Activated CD4-positive, alpha-beta T cell treated with anti-CD3 and anti-CD28 coated beads for 4 hours (primary cell): ENCODE measurements at places on chromosomes 3 and 15.

DNA sequence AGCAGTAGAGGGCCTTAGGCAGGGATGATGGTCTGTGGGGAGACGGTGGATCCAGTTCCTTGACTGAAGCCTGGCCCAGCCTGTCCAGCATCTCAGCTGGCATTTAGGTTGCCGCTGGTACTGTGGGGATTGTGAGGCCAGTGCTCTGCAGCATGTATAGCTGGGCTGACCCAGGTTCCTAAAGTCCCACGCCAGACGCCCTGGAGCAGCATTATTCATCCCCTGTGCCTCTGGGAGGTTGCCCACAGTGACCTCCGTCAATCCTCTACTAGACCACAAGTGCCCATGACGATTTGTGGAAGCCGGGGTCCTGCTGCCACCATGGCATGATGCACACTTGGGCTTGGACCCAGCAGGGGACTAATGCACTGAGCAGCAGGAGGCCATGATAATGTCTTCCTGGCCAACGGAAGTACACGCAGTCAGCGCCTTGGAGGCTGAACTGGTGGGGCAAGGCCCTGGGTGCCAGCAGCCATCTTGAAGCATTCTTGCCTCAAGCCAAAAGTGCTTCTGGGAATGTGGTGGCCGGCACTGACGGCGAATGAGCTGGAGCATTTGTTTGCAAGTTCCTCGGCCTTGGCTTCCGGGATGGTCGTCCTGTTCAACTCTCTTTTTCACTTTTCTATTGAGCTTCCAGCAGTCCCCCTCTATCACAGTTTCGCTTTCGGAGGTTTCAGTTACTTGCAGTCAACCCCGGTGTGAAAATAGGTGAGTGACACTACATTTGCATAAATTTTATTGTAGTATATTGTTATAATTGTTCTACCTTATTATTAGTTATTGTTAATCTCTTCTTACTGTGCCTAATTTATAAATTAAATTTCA is 949.4 kb downstream of the ROBO1 start:
- DNase-seq, result no peak

DNA sequence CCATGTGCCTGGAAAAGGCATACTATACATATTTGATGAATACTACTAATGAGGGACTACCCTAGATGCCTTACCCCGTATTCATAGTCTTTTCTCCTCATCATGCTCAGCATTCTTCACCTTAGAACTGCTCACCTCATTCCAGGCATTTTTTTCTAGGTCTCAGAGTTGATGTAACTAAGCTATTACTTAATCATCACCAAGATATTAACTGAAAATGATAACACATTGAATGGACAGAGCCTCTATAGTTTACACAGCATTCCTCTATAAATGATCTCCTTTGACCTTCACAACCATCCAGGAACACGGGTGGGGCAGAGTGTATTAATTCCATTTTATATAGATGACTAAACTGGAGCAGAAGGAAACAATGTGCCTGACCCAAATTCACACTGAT is 174.1 kb upstream of the DPH6 start:
- DNase-seq, result no peak

GRCh38 chr15:63895194-63895593 is 61.4 kb upstream of the HERC1 start:
- DNase-seq, result no peak

DNA sequence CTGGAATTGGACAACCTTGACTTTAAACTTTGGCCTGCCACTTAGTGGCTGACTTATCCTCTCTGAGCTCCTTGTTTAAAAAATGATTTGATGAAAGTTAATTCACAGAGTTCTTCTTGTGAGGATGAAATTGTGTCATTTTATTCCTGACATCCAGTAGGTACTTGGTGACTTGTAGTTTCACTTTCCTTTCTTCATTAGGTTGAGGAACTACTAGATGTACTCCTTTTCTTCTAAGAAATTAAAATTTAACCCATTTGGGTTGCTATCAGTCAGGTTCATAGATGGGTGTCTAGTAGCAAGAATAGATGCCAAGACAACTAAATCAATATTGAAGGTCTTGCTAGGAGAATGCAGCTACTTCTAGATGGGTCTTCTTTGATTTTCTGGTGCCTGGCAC is 5.2 kb downstream of the NR1D2 start:
- DNase-seq, result no peak

GRCh38 chr3:127114337-127115070 is 78.4 kb upstream of the PRR23E start:
- DNase-seq, result no peak

DNA sequence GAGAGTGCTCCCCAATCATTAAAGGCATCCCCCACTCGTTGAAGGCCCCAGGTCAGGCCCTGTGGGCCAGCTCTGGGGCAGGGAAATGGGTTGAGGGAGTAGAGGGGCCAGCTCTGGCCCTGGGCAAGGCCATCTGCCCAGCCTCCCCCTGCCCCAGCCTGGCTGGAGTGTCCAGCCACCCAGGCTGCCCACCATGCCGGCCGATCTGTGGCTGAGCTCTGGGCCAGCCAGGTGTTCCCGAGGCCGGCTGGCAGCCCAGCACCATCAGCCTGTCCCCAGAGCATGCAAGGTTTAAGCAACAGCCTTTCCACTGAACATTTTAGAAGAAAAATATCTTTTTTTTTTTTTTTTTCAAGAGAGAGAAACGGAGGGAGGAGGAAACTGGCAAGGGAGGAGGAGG is 62.8 kb upstream of the LINGO1 start:
- no peak for DNase-seq

- peak; percentile 2 for DNase-seq
Measured at GRCh38 chr3:101722394-101723173, 1.8 kb upstream of the CEP97 start.

DNA sequence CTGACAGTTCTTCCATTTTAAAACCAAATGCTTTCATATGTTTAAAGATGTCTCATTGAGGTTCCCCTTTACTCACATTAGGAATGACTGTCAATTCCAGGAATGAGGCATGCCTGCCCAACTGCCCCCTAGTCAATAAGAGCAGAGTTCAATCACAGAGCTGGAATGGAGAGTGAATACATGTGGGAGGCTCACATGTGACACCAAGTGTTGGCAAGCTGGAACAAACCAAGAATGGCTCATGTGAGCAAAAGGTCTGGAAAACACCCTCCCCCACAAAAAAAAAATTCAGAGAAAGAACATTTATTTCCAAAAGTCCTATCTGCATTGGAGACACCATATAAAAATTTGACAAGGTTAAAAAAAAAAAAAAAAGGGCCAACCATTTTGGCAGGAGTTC is 3.7 kb downstream of the PBRM1 start:
- no peak for DNase-seq
